ENCODE measurements at places on chromosomes 11 and 22. TPM values are rescaled to one million over a fixed set of nuclear protein-coding genes. Genes with fewer than 3 reads are reported as not detected.

- DNase-seq = no peak
Measured at GRCh38 chr11:57903011-57903410, 120.7 kb upstream of the OR9Q1 start.

DNA sequence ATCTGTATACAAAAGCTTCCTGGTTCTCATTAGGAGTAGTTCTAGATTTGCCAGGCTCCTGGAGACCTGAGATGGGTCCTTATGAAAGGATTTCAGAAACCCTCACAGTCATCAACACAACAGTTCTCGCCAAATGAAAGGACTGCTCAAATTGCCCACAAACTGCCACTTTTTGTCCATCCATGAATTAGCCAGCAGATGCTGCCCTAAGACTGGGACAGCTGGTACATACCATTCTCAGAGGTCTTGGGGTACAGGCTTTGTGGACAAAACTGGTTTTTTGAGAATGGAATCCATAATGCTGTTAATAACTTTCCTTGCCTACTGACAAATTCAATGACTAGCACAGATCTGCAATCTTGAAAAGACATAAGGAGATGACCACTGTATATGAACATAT lies 23.4 kb upstream of the BDNF start:
- DNase-seq = no peak

GRCh38 chr11:46801694-46802470 lies 44.2 kb downstream of the CKAP5 start:
- DNase-seq = no peak

GRCh38 chr11:79940165-79940564 lies 499.3 kb upstream of the TENM4 start:
- DNase-seq = no peak

DNA sequence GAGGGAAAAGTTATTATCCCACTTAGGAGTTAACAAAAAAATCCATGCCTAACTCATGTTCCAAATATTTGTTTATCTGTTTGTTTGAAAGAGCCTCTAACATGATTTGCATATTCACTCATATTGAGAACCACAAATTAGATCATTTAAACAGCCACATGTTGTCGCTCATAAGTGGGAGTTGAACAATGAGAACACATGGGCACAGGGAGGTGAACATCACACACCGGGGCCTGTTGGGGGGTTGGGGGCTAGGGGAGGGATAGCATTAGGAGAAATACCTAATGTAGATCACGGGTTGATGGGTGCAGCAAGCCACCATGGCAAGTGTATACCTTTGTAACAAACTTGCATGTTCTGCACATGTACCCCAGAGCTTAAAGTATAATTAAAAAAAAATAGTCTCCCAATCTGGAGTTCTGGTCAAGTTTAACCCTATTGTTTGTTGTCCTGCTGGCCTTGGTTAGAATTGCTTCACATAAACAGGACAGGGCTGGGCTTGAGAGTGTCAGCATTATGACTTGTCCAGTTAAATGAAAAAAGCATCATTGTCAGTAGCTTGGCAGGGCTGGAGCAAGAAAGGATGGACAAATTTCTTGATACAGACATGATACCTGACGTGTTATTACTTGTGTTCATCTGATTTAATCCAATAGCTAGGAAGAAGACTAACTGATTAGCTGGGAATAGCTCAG lies 57.8 kb upstream of the PSMA1 start:
- DNase-seq = no peak

DNA sequence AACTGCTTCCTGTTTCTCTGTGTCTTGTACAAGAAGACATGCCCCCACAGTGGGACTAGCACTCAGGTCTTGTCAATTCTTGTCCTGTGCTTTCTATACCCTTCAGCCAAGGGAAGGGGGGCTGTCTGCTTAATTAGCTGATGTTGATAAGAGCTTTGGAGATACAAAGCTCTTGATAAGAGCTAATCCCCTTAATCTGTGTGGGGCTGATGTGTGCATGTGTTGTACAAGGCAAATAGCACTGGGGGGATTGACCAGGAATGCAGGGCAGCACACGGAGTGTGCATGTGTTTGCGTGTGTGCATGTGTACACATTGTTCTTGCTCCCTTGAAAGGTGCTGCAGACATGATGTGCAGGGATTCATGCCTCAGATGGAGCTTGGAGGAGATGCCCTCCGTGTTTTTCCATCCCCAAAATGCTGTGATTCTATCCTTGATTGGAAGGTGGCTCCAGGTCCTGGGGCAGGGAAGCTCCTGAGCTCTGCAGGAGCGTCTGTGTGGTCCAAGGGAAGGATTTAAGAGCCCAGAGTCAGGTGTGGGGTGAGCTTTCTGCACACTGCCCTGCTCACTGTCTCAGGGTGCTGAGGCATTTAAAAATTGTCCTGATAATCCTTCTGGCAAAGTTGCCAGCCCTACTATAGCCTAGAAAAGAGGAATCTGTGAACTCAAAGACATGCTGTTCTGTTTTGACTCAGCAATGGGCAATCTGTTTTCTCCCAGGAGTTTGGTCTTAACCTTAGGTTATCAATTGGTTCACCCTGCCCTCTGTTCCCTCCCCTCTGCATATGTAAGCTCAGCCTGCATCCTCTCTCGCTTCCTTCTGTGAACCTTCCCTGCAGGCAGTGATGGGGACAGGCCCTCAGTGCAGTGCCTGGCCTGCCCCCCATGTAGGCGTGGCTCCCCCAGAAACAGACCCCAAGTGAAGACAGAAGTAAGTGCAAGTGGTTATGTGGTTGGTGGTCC lies 102.0 kb downstream of the GRIK4 start:
- no peak for DNase-seq

- no peak for DNase-seq
Measured at GRCh38 chr11:46733234-46733633, 14.2 kb downstream of the F2 start.

GRCh38 chr11:72624496-72625201 lies 49.6 kb downstream of the PDE2A start:
- no peak for DNase-seq

DNA sequence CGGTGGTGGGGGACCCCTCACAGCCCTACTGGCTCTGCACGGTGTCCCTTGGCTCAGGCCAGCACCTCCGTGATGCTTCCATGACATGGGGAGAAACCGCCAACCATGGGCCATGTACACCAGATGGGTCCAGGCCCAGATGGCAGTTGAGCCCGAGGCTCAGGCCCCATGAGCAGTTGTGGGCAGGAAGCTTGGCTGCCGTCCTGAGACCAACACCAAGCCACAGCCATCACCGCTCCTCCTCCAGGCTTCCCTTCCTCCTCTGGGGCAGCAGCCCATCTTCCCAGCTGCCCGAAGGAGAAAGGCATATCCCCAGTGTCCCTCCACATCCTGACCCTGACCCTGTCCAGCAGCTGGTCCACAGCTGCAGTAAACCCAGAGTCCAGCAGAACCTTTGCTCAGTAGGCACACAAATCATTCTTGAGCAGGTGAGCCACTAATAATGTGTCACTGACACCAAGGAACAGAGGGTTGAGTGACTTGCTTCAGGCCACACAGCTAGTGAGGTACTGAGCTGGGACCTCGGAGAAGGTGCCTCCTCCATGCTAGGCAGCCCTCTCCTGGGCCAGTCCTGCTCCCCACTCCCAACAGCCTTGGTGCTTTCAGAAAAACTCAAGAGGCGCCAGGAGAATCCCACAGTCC lies 204.9 kb downstream of the CTTN start:
- no peak for DNase-seq

GRCh38 chr11:46597155-46597554 lies 3.3 kb upstream of the AMBRA1 start:
- no peak for DNase-seq

GRCh38 chr11:2217211-2218030 lies 45.8 kb upstream of the TH start:
- DNase-seq = no peak

- DNase-seq = no peak
Measured at GRCh38 chr11:115924744-115925567, 420.7 kb upstream of the CADM1 start.

DNA sequence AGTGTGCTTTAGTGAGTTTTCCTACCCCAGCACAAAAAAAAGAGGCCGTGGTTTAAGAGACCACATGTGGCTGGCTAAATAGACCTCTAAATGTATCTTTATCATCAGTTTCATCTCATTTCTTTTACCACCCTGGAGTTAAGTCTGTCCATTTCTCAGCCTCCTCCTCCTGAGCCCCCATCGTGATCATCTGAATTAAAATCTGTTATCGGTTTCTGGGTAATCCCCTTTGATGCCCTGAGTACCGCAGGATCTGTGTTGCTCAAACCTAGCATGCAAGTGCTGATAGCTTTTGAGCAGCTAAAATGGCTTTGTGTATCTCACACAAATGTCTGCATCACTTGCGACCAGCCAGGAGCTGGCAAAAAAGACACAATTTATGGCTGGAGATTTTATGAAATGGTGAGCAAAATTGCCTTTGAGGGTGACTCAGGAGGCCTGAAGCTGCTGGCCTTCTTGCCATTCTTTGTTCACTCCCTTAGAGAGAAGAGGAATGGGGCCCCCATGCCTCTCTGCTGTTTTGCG lies 236.5 kb downstream of the NTM start:
- DNase-seq = no peak

DNA sequence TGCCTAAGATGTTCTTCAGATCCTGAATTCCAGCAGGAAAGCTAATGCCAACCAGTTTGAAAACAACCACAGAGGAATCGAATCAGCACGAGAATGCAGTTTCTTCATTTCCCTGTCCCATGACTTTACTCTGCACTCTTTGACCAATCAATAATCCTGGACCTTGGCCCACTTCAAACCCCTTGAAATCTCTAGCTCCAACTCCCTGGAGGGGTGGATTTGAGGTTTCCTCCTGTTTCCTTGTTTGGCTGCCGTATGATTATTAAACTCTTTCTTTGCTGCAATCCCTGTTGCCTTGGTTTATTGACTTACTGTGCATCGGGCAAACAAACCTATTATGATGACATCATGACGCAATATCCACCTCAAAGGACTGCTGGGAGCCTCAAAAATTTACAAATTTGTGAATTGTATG lies 109.3 kb downstream of the FBXO7 start:
- DNase-seq = no peak

DNA sequence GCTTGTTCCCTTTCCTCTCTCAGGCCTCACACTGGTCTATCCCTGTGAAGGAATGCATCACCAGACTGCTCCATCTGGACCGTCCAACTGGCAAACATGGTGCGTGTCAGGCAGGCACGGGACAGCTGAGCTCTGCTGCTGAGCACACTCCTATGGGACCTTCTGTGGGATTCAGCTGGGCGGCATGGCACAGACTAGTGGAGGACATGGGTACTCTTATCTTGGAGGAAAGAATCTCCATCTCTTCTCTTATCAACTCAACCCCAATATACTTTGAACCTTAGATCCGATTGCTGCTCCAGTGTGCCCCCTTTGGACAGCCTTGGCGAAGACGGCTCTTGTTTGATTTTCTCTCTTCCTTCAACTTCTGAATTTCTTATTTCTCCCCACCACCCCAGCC lies 593.6 kb downstream of the ETS1 start:
- no peak for DNase-seq

- DNase-seq = no peak
Measured at GRCh38 chr11:119637481-119637880, 91.5 kb downstream of the NECTIN1 start.

- DNase-seq = no peak
Measured at GRCh38 chr22:32794449-32795213, 6.9 kb upstream of the TIMP3 start.

DNA sequence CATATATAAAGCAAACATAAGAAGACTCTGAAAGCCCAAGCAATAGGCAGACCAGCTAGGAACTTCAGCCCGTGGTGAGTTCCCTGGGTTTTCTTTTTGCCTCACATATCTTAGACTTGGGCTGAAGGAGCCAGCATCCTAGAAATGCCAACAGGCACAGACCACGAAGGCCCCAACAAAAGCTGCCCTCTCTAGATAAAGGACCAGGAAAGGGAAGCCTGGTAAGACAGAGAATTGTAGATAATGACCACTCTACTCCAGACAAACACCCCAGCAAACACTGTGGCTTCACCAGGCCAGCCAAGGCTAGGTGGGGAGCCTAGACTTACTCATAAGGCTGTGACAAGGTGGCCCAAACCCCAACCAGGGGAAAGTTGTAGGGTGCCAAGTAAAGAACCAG lies 11.2 kb downstream of the GAL start:
- DNase-seq = no peak

DNA sequence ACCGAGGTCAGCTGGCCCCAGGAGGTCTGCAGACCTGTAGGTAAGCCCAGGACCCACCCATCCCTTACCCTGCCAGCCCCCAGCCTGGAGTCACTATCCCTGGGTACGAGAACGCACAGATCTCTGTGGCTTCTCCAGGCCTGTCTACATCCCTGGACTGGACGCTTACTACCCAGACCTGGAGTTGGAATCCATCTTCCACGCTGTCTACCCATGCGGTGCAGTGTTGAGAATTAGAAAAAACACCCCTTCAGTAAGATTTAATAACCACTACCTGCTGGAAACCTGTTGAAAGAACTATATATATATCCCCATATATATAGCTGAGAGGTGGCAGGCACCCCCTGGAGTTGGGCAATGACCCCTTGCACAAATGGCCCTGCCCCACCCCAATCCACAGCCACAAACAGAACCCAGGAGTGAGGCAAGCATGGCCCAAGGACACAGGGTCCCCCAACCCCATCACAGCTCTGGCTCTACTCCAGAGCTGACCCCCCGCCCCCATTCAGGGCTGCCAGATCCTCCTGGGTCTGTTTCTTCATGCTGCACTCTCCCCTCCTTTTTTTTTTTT lies 17.7 kb upstream of the RGL4 start:
- no peak for DNase-seq

- no peak for DNase-seq
Measured at GRCh38 chr11:75760710-75761493, 7.7 kb upstream of the DGAT2 start.

DNA sequence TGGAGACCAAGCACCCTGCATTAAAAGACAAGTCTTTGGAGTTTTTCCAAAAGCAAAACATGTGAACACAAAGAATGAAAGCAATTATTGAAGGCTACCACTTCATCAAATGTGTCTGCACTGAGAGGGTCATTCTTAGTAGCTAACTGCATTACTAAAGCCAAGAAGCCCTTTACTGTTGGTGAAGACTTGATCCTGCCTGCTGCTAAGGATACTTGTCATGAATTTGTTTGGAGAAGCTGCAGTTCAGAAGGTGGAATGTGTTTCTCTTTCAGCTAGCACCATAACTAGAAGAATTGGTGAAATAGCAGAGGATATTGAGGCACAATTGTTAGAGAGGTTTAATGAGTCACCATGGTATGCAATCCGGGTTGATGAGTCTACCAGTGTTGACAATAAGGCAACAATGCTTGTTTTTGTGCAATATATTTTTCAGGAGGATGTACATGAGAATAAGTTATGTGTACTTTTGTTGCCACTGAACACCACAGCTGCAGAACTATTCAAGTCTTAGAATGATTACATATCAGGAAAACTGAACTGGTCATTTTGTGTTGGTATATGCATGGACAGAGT lies 457.3 kb upstream of the ISX start:
- DNase-seq = no peak

Gene MMP8
- total RNA-seq = not detected

Gene OR5AP2
- total RNA-seq = not detected

Gene GSTT2B
- total RNA-seq = 9.9 TPM

Gene SEPTIN3
- 0.04 TPM for total RNA-seq

Gene SCUBE1
- total RNA-seq = 0.38 TPM

Gene FOXRED1
- total RNA-seq = 7.5 TPM

Gene VWA5A
- 7.8 TPM for total RNA-seq

Gene CSNK2A3
- total RNA-seq = 1.4 TPM

Gene IGF2
- total RNA-seq = 4.0 TPM

All from esophagus squamous epithelium (tissue), 5 donors.